Activated naive CD4-positive, alpha-beta T cell treated with anti-CD3 and anti-CD28 coated beads, Interleukin-2, amount 50 U/mL, for 16 hours (primary cell): ENCODE measurements at places on chromosomes 5 and 9.

- DNase-seq: no peak
Observed at GRCh38 chr9:129675620-129676019, 10.2 kb downstream of the PRRX2 start.

DNA sequence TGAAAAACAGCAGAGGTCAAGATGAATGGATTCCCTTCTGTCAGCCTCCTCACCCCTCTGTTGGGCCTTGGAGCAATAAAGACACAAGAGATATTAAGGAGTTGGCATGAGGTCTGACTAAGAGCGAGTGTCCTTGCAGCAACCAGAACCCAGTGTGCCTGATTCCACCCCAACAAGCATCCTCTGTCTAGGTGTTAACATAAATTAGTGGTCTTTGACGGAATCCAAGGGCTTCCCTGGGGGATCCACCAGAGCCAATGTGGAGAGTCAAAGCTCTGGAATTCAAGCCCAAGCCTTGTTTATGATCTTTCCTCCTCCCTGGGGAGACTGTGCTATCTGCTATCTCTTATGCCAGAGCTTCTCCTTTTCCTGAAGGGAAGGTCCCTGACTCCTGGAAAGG lies 128.1 kb upstream of the SMIM23 start:
- DNase-seq: no peak

DNA sequence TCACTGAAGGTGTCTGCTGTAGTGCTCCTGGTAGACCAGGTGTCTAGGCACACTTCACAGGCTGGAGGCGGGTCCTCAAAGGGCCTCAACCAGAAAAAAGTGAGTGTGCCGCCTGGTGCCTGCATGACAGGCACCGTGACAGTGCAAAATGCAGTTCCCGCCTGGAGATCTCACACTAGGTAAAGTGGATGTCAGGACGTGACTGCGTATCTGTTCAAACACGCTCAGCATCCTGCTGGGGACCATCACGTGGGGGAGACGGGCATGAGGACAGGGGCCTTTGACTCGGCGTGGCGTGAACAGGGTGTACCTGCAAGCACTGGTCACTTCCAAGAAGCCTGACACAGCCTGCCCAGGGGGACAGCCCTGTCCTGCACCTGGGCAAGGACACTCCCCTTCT lies 32.3 kb upstream of the NTNG2 start:
- DNase-seq: no peak

GRCh38 chr5:115895821-115896220 lies 54.1 kb downstream of the AP3S1 start:
- no peak for DNase-seq

DNA sequence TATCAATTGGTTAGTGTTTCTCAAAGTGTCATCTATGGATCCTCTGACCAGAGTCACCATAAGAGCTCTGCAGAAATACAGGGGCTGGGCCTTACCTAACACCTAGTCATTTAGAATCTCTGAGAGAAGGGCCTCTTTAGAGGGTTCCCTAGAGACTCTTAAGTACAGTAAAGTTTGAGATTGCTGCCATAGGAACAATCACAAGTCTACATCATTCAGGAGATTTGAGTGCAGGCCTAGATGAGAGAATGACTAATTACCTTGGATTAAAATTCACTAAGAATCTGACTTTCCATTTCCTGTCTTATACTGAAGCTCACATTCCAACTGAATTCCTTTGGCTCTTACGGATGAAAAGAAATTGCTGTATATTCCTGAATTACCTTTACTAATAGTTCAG lies 182.1 kb upstream of the PTGER4 start:
- DNase-seq: no peak

- no peak for DNase-seq
Observed at GRCh38 chr5:124888050-124888506, 141.6 kb upstream of the ZNF608 start.

- DNase-seq: no peak
Observed at GRCh38 chr9:32590898-32591297, 17.9 kb upstream of the NDUFB6 start.

DNA sequence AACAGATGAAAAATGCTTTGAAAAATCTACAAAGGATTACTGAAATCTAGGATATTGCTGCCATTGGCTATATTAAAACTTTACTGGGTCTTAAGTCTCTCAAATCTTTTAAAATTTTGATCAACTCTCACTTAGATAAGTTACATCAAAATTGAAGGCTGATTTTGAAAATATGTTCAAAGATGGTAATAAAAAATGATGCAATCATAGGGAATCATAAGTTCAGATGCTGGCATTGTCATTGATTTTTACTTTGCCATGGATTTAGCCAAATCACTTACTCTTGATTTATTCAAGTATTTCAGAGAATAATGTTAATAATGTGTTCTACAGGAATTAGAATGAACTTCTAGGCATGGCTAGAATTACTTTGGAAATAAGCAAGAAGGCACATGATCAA lies 24.2 kb downstream of the LARS1 start:
- DNase-seq: no peak

DNA sequence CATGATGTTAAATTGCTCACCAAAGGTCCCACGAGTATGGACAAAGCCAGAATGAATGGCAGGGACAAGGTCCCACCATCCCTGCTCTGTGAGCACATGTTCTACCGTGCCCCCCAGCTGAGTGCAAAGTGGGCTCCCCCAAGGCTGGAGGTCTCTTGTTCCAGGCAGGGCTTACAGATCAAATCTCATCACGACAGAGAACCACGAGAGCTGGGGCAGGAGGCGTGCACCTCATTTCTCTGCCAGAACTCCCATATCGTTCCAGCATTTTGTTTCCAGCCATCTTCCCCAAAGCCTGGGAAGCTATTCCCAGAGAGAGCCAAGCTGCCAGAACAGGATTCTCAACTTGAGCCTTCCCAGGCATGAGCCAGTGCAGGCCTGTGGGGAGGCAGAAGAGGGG lies 108.5 kb downstream of the ZNF354C start:
- DNase-seq: peak; percentile 3

DNA sequence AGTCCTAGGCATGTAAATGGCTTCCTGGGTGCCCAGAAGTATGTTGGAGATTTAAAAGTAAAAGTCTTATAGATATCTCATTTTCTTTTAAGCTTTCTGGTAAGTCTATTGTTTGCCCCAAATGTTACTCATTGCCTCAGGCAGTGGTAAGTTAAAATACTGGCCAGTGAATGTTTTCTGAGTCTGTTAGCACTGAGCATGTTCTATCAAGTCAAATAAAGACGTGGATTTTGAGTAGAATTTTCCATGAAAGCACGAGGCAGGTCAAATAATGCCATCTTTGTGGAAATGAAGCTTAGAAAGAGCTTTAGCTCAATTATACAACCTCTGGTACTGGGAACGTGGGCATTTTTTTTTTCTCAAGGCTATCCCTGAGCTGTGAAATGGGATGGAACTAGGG lies 651.3 kb upstream of the ACO1 start:
- no peak for DNase-seq

DNA sequence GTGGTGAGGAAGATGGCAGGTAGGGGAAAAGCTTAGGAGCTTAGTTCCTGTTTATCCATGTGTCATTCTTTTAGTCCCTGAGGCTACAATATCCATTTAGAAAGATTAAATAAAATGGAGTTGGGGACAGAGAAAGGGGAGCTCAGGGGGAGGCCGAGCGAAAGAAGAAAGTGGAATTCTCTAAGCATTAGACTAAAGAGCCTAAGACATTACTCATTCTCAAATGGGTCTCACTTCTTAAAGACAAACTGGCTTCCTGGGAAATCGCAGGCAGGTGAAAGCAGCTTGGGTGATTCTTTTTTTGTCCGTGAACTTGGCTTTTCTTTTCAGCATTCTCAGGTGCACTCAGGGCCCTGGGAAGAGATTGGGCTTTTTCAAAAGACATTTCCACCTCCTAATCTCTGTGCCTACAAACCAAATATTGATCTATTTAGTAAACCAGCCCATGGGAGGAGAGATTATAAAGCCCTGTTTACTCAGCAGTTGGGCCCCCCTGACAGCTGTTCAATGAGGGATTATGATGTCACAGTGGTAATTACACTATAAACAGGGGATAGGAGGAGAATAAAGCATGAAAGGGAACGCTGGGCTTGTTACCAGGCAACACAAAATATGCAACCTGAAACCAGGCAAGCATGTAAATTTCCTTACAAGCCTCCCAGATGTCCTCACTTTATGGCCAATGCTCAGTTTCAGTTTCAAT lies 584.0 kb downstream of the ACTL7B start:
- no peak for DNase-seq

DNA sequence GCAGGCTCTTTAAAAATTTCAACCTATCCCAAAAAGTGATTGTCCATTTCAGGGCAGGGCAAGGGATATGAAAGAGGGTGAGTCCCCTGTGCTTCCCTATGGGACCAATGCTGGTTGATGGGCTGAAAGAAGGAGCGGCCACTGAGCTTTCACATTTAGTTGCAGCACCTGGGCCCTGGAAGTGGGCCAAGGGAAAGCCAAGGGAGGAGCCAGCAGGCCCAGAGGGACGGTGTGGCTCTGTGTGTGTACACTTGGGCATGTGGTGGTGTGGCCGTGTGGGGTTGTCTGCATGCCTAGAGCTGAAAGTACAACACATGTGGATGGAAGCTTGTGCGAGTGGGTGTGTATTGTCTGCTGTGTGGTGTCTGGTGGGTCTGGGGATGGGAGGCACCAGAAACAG lies 14.0 kb upstream of the PSMD5 start:
- DNase-seq: no peak

GRCh38 chr9:18447541-18447940 lies 26.4 kb upstream of the ADAMTSL1 start:
- DNase-seq: no peak

DNA sequence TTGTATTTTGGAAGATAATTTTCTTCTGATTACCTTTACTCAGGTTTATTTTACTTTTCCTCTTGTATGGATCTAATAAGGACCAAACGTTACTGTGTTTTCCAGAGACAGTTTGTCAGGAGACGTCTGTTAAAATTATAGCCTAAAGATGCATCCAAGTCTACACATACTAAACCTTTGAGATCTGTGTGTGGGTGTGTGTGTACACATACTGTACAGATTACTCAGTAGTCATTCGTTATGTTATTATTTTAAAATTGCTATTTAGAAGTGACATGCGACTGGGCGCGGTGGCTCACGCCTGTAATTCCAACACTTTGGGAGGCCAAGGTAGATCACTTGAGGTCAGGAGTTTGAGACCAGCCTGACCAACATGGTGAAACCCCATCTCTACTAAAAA lies 51.6 kb upstream of the CNTLN start:
- no peak for DNase-seq

GRCh38 chr5:176632745-176633144 lies 2.3 kb downstream of the EIF4E1B start:
- DNase-seq: no peak

DNA sequence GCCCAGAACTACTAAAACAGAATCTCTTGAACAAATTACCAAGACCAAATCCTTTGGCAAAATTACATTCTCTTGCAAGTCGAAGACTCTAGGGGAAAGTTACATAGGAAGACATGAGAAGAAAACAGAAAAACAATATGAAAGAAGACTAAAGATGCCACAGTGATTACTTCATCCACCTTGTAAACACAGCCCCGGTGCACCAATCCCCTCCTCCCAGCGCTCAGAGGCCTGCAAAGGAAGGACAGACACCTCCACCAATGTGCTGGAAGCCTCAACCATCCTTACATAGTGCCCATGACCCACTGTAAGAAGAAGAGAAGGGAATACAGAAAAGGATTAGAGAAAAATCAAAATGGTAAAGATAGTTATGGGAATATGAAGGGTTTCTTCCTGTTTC lies 218.5 kb downstream of the SPOCK1 start:
- DNase-seq: no peak

GRCh38 chr9:115766370-115766955 lies 387.1 kb upstream of the PAPPA start:
- no peak for DNase-seq

DNA sequence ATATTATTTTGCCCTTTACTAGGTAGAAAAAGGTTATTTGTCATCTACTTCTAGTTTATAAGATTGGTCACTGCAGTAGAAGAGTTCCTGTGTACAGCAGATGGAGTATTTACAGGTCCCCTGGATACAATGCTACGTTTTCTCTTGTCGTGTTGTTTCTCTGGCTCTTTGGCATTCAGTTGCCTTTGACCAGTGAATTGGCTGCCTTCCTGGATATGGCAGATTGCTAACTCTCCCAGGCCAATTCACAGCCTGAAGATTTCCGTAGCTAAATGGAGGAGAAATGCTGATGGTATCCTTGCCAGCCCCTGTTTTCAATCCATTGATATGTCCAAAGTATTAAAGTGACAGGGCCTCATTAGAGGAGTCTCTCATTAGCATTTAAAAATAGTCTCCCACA lies 32.5 kb upstream of the GNAQ start:
- DNase-seq: no peak

DNA sequence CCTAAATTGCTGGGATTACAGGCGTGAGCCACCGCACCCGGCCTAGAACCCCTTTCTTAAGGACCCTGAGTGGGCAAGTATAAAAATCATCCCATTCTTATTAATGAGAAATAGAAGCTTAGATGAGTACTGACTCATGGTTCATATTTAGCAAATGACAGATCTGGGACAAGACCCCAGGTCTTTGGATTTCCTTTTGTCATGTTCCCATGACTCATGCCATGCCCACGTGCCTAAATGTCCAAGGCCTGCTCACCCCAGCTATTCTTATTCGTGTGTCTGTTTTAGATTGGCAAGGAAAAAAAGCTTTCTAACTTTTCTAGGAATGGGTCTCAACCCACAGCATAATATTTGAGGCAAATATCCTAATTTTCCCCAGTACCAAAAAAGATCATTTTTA lies 57.7 kb upstream of the RPS23 start:
- no peak for DNase-seq

GRCh38 chr5:95382801-95383200 lies 8.4 kb upstream of the FAM81B start:
- no peak for DNase-seq

- peak; percentile 49 for DNase-seq
Observed at GRCh38 chr9:23826120-23826629, at the start of gene ELAVL2. ELAVL2 (minus strand) TSS chr9:23826240; CDS start chr9:23762234, 64,006 bp downstream.

DNA sequence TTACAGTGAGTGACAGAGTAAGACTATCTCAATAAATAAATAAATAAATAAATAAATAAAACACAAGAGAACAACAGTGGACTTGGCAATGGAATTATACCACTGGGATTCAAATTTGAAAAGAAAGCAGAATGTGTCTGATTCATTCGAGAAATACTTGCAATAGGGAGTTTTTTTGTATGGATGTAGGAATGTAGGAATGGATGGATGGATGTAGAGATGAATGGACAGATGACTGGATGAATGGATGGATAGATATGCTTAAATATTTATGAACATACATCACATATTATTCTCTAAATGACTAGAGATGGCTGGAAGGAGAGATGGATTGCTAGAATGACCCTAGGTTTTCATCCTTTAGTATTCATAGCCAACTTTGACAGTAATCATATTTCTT lies 22.0 kb upstream of the CEMIP2 start:
- DNase-seq: no peak
